ENCODE measurements at places on chromosomes 2 and 18.

- DNase-seq: no peak
These were observed 122.8 kb downstream of the SLC4A10 start for GRCh38 chr2:161746891-161747535.

GRCh38 chr2:76446872-76447271 lies 736.2 kb upstream of the GCFC2 start:
- no peak for DNase-seq

DNA sequence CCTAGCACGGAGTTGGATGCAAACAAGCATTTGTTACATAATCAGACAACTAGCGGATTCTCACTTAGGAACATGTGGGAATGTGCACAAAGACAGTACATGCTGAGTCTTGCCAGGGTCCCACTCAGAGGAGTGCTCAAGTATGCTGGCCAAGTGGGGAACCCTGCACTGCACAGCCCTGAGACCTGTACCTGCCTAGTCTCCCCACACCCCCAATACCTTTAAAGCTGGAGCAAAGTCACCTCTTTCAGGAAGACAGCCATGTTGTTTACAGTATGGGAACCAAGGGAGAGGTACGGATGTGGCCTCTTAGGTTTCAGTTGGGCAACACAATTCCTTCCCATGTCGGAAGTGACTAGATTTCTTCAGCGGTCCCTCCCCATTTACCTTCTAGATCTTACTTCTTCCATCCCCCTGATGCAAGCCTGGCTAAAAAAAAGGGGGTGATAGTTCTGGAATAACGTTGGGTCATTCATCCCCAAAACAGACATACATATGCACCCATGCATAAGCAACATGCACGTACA lies 10.7 kb downstream of the CXCR1 start:
- DNase-seq: no peak

- DNase-seq: no peak
These were observed 3.9 kb downstream of the TMEM185B start for GRCh38 chr2:120219291-120219690.

DNA sequence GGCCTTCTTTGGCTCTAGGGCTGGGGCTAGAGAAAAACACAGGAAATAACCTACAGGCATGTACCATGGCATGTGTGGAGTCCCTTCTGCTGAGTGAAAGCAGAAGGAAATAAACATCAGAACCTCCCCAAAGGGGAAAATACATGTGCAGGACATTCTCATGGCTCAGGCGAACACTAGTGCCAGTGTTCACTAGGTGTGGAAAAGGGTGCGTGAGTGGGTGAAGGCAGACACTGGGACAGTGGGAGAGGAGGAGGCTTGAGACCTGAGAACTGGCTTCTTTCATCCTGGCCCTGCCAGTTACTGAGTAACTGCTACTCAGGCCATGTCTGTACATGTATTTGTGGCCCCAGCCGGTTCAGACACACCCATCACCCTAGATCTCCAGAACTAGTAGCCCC lies 268.2 kb downstream of the PRKCE start:
- DNase-seq: no peak
